Activated CD4-positive, alpha-beta T cell treated with anti-CD3 and anti-CD28 coated beads for 36 hours (primary cell): ENCODE measurements at places on chromosomes 13 and 19.

DNA sequence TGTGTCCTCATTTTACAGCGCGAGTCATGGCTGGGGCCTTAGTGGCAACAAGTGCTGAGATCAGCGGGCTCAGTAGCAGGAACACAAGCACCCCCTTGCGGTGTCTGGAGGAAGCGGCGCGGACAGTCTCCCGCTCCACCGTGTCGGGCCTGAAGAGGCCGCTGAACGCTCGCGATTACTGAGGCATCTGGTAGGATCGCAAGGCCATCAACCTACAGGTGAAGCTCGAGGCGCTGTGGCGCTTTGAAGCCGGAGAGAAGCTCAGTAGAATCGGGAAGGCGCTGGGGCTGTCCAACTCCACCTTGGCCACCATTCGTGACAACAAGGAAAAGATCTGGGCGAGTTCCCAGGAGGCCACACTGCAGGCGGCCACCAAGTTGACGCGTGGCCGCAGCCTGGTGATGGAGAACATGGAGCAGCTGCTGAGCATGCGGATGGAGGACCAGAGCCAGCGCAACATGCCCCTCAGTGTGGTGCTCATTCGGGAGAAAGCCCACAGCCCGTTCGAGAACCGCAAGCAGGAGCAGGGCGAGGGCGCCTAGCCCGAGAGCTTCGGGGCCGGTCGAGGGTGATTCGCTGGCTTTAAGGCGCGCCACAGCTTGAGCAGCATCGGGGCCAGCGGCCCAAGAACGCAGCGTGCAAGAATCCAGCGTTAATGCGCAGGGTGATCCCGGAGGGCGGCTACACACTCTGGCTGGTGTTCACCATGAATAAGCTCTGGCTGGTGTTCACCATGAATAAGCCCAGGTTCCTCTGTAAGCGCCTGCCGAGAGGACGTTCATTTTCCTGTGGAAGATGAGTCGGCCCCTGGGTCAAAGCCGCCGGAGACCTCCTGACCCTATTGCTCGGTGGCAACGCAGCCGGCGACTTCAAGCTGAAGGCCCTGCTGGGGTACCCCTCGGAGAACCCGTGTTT, 8.3 kb upstream of the MZF1 start:
- DNase-seq = peak; percentile 97

DNA sequence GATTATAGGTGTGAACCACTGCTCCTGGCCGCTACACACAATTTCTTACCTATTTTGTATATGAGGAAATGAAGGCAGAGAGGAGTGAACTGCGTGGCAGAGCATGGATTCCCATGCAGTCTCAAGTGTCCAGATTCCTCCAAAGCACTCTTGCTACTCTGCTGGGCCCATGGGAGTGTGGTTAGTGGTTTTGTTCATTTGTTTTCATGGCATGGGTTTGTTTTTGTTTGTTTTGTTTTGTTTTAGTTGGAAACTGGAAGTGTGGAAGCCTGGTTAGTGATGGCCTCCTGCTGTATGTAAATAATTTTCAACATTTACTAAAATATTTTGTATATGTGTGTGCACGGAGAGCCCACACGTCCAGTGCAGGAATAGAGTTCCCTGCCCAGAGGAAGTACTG, 61.3 kb upstream of the LRCH1 start:
- DNase-seq = no peak

GRCh38 chr13:26838821-26839220, 78.2 kb upstream of the GPR12 start:
- no peak for DNase-seq

DNA sequence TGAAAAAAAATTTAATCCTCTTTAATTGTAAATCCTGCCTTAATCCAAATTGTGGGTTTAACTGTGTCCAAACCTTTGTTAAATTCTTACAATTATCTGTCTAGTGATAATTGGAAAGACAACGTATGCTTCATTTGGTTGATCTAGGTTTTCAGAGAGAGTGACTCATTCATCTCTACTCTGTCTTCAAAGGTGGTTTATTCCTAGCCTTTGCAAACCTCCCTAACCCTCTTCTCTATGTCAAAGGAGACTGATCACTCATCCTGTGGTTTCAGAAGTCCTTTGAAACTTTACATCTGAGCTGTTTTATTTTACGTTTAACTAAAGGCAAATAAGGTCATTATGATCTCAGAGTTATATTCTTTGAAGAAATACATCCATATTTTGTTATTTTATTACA, 8.8 kb upstream of the OXGR1 start:
- DNase-seq = no peak

- DNase-seq = no peak
Measured at GRCh38 chr13:44044547-44045179, 165.0 kb downstream of the LACC1 start.

- DNase-seq = peak; percentile 89
Measured at GRCh38 chr19:1000095-1000494, at the start of gene GRIN3B. GRIN3B (plus strand) TSS chr19:1000419; CDS start chr19:1000438, 19 bp downstream.
